Activated CD8-positive, alpha-beta memory T cell treated with anti-CD3 and anti-CD28 coated beads, Interleukin-2, amount 50 U/mL, for 4 hours (primary cell): ENCODE measurements at places on chromosomes 5 and 9.
A peak's percentile ranks its signal among the peaks of the same experiment; 100 is the strongest.

- no peak for DNase-seq
Observed at GRCh38 chr5:52077941-52078815, 694.9 kb downstream of the ISL1 start.

GRCh38 chr5:14449052-14449661 lies 132.4 kb upstream of the OTULINL start:
- no peak for DNase-seq

GRCh38 chr9:133701981-133702797 lies 36.0 kb downstream of the SARDH start:
- peak; percentile 56 for DNase-seq

DNA sequence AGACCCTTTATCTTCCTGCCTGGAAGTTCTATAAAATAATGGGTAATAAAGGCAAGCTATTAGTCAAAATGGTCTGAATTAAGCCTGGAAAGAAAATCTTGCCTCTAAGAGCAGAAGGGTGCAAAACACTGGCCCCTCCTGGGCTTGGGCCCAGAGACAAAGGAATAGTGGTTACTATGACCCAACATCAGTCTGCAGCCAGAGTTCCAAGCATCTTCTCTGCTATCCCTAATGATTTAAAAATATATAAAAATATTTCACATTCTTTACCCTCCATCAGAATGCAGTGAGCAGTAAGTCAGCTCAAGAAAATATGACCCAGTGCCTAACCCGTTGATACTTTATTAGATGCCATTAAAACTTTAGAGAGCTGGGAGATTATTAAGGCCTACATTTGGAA lies 14.7 kb downstream of the TNFAIP8 start:
- no peak for DNase-seq

GRCh38 chr5:150789450-150789849 lies 10.9 kb downstream of the SMIM3 start:
- DNase-seq = no peak

DNA sequence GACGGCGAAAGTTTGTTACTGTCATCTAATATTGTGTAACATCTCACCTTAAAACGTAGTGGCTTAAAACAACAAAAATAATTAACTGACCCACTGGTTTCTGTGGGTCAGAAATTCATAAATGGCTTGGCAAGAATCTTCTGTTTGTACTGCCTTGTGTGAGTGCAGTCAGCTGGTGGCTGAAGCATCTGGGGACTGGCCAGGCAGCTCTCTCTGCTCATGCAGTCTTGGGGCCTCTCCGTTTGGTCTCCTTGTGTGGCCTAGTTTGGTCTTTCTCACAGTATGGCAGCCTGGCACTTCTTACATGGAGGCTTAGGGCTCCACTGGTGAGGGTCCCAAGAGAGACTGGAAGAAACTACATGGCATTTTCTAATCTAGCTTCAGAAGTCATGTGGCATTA lies 49.0 kb upstream of the CTXN3 start:
- DNase-seq = no peak

GRCh38 chr5:76781775-76782174 lies 37.1 kb upstream of the F2RL1 start:
- DNase-seq = no peak

DNA sequence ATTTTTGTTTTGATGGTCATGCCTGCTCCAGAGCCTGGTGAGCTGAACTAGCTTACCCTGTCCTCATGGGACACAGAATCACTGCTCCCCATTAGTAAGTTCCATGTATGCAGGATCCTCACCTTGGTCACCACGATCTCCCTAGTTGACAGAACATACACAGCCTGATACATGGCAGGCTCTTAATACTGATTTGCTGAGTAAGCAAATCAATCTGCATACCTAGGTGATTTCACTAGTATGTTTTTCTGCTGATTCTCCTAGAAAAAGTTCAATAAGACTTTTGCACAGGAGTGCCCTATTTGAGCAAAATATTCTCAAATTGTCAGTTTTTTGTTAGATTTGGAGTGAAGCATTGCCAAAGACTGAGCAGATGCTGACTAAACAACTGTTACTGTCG lies 113.7 kb downstream of the ACER2 start:
- no peak for DNase-seq

GRCh38 chr9:107883496-107884124 lies 394.0 kb upstream of the KLF4 start:
- DNase-seq = no peak

DNA sequence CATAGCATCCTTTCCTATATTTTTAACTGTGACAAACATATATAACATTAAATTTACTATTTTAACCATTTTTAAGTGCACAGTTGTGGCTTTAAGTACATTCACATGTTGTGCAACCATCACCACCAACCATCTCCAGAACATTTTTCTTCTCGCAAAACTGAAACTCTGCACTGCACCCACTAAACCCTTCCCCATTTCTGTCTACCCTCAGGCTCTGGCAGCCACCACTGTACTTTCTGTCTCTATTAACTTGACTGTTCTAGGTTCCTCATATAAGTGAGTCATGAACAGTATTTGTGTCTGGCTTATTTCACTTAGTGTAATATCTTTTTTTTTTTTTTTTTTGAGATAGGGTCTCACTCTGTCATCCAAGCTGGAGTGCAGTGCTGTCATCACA lies 25.5 kb downstream of the KCNMB1 start:
- DNase-seq = no peak

DNA sequence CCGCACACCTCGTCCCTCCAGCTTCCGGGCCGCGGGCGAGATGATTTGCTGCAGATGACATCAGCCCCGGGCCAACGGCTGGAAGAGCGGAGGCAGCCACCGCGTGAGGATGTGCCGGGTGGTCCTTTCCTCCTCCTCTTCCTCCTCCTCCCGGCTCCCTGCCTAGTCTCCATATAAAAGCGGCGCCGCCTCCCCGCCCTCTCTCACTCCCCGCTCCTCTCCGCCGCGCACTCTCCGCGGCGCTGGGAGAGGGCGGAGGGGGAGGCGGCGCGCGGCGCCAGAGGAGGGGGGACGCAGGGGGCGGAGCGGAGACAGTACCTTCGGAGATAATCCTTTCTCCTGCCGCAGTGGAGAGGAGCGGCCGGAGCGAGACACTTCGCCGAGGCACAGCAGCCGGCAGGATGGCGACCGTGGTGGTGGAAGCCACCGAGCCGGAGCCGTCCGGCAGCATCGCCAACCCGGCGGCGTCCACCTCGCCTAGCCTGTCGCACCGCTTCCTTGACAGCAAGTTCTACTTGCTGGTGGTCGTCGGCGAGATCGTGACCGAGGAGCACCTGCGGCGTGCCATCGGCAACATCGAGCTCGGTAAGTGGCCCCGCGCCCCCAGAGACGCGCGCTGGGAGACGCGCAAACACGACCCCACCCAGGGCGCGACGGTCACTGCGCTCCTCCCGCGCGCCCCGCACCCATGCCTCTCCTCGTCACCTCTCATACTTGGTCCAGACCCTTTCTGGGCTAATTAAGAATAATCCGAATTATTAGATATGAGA lies at the start of gene MAP1B:
MAP1B (plus strand) TSS at position 345 of the 770 bp plus-strand sequence; CDS start at position 402, 57 bp downstream.
- DNase-seq = no peak

GRCh38 chr5:75567710-75568109 lies 43.5 kb upstream of the ANKDD1B start:
- no peak for DNase-seq

DNA sequence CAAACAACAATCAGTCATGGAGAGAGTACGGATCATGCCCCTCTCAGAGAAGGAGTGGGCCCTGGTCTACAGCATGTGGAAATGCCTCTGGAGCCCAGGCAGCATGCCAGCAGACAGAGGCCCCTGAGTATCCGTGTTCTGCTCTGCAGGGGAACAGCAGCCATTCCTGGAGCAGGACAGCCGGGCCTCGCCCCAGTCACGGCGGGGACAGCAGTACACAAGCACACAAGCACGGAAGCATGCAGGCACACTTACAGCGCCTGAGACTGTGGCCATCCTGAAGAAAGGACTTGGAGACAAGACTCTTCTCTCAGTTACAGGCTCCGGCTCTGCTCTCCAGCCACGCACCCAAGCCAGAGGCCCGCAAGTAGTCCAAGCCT lies 102.6 kb upstream of the ALDH1B1 start:
- DNase-seq = no peak

DNA sequence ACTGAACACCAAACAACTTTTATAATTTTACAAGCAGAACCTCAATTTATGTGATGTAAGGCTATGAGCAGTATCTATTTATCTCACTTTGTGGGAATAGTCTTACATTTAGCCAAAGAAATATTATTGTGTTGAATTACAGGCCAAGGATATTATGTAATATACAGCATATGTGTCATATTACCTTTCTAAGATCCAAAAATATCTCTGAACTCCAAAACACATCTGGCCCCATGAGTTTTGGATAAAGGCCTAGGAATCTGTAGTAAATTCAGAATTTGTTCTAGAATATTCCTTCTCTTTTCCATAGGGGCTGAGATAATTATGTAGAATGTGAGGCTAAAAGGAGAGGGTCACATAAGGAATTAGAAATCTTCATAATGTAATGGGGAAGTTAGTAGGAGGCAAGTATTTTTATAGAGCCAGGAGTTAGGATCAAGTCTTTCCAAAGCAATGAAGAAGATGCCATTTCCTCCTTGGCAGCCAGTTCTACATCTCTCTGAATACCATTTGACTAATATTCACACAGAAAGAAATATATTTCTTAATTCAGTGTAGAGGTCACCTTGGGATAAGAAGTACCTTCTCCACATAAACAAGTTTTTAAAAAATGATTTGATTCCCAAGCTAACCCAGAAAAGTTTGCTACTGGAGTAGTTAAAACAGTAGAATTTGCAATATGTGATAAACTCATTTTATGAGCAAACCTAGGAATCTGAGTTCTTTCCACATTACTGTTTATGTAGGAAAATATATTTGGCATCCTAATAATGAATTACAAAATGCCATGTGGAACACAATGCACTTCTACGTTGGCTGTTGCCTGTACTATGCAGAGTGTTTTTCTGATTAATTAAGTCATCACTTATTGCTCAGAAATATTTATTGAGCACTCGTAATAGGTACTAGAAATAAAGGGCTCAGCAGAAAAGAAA lies 20.3 kb upstream of the GRAMD2B start:
- DNase-seq = no peak

DNA sequence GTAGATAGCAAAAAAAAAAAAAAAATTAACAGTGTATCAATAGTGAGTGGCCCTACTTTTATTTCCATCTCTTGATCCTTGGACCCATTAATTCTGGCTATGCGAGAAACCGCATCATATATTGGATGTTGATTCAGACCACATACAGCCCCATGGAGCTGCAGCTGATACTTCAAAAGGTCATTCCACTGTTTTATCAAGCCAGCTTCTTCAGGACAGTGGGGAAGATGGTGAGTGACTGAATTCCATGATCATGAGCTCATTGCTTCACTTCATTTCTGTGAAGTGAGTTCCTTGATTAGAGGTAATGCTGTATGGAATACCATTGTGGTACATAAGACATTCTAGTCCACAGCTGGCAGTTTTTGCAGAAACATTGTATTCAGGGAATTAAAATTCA lies 222.9 kb upstream of the MEF2C start:
- no peak for DNase-seq

GRCh38 chr5:58683567-58683966 lies 100.7 kb downstream of the RAB3C start:
- no peak for DNase-seq

- DNase-seq = no peak
Observed at GRCh38 chr5:123088031-123088805, 823 bp upstream of the PRDM6 start.

GRCh38 chr5:118551031-118551430 lies 437.3 kb downstream of the DTWD2 start:
- DNase-seq = no peak

GRCh38 chr9:95073918-95074317 lies 243.6 kb downstream of the FANCC start:
- DNase-seq = no peak

- no peak for DNase-seq
Observed at GRCh38 chr9:122205176-122205575, 23.6 kb downstream of the LHX6 start.

GRCh38 chr5:137266186-137266585 lies 232.9 kb downstream of the SPOCK1 start:
- DNase-seq = no peak

- peak; percentile 54 for DNase-seq
Observed at GRCh38 chr5:76256116-76256889, 146.8 kb upstream of the IQGAP2 start.

GRCh38 chr5:144368556-144368955 lies 197.9 kb downstream of the KCTD16 start:
- DNase-seq = no peak

DNA sequence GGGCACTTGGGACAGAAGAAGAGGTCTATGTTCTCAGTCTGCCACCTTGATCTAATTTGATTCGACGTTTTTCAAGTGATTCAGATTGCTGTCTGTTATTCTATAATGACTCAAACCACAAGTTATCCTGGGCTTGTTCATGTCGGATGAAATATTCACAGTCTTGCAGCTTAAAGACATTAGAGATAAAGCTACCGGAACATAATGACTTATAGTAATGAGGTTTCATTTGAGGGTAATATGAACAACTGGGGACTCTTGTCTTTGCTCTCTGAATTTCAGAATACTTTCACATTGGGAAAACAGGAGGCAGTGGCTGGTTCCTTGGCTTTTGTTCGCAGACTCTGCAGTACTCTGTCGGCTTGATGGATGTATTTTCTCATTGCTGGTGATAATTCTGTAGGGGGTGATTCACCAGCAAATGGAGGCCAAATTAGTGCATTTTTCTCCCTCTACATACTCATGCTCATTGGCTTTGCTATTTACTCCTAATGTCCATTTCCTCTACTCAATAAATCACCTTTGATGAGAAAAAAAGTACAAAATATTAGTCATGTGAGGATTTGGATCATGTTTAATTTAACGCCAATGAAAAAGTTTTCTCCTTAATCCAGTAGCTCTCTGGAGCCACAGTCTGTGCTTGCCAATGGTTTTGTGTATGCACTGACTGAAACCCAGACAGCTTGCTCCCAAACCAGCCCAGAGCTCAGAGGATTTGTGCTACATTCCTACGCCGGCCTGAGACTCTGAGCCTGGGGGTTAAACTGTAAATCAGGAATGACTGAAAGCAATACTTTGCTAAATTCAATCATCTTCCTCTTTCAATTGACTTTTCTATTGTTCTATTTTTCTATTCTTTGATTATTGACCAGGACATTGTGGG lies 154.7 kb upstream of the ANKH start:
- DNase-seq = no peak

DNA sequence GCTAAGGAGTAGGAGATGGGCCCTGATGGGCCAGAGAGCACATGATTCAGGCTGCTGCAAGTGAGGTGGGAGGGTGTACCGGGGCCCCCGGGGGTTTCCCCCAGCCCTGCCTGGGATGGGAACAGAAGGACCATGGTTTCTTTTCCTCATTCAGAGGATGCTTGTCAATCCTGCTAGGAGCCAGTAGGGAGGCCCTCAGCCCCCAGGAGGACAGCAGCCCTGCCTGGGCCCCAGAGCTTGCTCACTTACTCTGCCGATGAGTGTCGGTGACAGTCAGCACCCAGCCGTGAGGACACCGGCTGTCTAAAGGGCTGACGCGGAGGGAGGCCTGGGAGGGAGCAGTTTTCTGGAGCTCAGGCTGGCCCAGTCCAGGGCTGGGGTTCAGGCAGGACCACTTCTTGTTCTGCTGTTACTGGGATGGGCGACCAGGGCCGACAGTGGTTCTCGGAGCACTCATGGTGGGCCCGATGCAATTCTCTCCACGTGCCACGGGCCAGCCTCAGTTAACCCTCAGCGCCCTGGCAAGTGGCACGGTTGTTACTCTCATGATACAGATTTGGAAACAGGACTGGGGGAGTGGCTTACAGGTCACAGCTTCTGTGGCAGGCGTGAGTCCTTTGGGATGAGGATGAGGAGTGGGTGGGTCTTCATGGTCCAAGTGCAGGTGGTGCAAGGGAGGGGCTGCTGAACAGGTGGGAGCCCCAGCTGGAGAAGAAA lies 1.8 kb downstream of the ARRDC1 start:
- DNase-seq = no peak

- DNase-seq = no peak
Observed at GRCh38 chr5:67223211-67223610, 26.6 kb upstream of the CD180 start.
